ENCODE measurements at places on chromosomes 6 and 20.

- no peak for DNase-seq
Measured at GRCh38 chr20:20440886-20441658, 73.2 kb downstream of the INSM1 start.

DNA sequence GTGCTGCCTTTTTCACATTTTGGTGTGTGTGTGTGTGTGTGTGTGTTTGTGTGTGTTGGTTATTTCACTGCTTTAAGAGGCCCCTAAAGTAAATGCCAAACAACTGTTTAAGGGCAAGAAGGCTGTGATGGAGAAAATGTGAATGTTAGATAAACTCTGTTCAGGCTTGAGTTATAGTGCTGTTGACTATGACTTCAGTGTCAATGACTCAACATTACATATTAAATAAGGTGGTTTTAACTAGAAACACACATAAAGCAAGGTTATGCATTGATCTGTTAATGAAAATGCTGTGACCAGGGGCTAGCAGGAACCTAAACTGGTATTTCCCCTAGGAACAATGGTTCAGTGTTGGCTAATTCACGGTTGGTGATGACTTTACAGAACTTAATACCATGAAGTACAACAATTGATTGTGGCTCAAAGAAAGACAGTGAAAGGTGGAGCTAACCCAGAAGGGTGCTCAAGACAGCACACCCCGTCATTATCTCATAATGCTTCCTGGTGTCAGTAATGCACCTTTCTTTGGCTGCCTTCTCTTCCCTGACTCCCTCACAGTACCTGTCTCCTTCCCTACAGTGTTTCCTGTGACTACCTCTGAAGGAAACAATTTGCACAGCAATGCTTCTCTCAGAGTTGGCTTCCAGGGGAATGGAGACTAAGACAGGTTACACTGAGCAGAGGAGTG lies 116.1 kb downstream of the RIN2 start:
- no peak for DNase-seq

DNA sequence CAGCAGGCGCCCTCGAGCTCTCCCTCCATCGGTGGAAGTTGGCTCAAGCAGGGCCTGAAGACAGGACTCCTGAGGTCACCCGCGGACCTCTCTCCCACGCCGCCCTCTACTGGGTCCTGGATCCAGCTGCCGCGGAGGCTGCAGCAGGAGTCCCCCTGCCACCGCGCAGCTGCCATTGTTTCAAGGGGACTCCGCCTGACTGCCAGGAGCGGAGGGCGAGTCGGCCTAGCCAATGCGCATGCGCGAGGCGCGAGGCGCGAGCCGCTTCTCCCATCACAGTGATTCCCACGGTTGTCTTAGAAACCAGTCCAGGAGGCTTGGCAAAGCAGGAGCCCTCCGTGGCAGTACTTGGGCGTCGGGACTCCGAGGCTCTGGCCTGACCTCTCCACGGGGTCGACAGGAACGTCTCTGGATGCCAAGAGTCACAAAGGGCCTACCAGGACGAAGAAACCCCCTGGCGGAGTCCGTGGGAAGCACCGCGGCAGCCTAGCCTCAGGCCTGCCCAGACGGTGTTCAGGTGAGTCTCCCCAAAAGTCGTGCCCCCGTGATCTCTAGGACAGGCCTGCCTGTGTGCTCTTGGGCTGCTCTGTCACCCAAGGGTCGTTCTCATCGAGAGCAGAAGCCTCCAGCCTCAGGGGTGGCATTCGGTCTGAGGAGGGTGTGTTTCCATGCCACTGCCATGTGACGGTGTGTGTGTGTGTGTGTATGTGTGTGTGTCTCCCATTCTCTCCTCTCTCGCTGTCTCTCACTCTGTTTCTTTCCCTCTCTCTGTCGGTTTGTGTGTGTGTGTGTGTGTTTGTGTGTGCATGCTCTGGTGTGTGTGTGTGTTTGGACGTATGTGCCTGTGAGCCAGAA lies 290.6 kb upstream of the ZNF337 start:
- peak; percentile 20 for DNase-seq

DNA sequence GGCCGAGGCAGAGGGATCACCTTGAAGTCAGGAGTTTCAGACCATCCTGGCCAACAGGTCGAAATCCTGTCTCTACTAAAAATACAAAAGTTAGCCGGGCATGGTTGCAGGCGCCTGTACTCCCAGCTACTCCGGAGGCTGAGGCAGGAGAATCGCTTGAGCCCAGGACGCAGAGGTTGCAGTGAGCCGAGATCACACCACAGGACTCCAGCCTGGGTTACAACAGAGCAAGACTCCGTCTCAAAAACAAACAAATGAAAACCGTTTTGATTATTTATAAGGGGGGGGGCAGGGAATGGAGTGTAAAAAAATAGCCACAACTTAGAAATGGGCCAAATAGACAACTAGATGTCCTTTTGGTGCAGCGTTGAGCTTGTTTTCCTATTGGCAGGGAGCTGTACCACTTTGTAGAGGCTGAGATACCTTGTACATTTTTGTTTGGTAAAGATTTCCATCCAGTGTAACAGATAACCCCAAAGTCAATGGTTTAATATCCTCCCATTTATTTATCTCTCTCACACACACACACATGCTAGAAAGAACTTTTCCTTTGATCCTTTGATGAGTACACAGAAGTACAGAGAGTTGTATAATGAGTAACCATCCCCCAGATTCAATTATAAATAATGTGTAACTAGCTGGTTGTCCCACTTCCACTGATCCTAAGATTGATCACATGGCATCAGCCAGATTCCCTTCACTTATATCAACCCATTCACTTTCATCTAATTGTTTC lies 477.5 kb downstream of the PRKN start:
- no peak for DNase-seq

GRCh38 chr6:163250116-163250515 lies 164.4 kb upstream of the QKI start:
- DNase-seq = no peak

DNA sequence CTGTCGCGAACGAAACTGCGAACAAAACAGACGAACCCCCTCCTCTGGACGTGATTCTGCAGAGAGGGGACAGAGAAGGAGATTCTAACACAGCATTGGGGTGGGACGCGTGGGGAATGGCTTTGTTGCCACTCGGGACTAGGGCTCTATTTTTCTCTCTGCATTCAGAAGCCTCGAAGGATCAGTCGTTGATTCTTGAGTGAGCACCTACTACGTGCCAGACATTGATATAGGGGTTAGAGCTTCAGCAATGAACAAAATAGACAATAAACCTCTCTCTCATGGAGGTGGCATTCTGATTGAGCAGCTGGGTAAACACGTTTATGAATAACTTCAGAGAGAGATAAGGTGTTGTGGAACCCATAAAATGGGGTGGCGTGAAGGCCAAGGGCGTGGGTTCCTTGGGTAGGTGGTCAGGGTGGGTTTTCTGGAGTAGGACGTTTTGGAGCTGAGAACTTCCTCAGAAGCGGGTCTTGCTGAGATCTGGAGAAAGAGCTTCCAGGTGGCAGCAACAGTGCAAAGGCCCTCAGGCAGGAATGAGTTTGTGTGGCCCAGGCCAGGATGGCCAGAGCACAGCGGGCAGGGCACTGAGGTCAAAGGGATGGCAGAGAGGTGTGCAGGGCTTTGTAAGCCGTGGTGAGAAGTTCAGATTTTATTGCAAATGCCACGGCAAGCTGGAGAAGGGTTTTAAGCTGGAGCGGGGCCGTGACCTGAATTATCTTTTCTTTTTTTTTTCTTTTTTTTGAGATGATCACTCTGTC lies 884 bp downstream of the SLC2A10 start:
- DNase-seq = no peak

DNA sequence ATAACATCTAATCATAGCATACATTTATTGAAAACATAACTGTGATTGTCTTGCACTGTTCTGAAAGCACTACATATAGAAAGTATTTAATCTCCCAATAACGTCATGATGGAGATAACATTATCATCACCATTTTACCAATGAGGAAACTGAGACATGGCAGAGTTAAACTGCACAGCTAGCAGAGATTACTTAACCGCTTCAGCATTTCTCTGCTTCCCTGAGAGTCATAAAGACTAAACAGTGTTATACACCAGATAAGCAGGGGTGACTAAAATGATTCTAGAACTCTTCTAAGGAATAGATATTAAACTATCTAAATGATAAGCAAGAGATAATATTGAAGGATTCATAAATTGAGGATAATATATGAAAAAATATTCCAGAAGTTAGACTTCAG lies 183.2 kb upstream of the BMP5 start:
- DNase-seq = no peak

DNA sequence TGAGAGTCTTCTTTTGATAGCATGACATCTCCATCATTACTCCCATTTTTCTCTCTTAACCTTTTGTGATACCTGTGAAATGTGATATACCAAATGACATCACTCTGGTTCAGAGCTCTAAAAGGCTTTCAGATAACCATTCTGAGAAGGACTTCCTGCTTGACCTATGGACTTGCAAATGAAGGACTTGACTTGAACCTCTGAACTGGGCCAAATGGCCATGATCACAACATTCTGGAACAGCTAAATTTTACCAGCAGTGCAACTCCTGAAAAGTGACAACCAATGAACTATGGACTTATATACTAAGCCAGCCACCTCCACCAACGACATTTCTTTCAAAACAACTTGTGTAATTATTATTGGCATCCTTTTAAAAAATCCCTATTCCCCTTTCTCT lies 1085.8 kb upstream of the CITED2 start:
- DNase-seq = no peak

DNA sequence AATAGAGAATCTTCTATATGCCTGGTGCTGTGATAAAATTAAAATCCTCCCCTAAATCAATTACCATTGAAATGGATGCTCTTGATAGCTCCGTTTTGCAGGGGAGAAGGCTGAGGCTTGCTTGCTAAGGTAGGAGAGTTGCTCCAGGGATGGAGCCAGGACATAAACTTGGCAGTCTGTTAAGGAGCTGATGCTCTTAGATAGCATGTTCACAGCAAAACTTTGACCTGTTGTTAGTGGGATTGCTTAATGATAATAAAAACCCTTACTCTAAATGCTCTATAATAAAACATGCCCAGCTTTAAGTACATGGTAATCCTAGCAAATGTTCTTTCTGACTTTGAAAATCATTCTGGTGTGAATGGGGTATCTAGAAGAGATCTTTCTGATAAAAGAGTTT lies 228.4 kb upstream of the JAG1 start:
- no peak for DNase-seq

DNA sequence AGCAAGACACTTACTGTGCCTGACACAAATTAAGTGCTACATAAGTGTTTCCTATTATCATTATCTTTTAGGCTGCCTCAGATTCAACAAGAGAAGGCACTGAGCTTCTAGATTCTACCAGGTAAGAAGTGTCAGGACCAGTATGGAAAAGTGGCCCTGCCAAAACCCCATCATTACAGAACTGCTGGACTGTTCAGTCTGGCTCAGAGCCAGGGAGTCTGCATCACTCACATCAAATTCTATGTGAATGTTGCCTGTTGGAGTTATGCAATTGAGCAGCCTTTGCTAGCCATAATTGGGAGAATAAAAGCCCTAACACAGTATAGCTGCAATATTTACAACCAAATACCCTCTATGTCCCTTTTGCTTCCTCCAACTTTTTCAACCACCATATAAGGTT lies 70.9 kb downstream of the ATG5 start:
- no peak for DNase-seq

- no peak for DNase-seq
Measured at GRCh38 chr6:107196152-107196551, 80.8 kb upstream of the BEND3 start.

DNA sequence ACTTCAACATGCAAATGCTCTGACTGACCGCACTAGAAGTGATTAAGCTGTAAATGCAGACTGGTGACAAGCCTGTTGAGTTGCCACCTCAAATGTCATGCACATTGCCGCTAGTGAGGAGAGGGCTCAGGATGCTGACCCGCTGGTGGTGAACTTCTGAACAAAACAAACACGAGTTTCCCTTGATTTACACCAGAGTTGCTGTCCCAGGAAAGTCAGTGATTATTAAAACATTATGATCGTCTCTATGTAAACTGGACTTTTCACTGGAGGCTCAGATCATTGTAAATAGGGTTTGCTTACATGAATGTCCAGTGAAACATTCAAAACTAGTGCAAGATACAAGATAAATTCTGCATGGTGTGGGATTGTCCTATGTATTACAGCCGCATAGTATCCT lies 420.1 kb downstream of the PREX1 start:
- no peak for DNase-seq
